ENCODE measurements at places on chromosomes 4 and X.

GRCh38 chrX:6021316-6022091 lies 207.2 kb downstream of the NLGN4X start:
- DNase-seq, result peak; percentile 49

DNA sequence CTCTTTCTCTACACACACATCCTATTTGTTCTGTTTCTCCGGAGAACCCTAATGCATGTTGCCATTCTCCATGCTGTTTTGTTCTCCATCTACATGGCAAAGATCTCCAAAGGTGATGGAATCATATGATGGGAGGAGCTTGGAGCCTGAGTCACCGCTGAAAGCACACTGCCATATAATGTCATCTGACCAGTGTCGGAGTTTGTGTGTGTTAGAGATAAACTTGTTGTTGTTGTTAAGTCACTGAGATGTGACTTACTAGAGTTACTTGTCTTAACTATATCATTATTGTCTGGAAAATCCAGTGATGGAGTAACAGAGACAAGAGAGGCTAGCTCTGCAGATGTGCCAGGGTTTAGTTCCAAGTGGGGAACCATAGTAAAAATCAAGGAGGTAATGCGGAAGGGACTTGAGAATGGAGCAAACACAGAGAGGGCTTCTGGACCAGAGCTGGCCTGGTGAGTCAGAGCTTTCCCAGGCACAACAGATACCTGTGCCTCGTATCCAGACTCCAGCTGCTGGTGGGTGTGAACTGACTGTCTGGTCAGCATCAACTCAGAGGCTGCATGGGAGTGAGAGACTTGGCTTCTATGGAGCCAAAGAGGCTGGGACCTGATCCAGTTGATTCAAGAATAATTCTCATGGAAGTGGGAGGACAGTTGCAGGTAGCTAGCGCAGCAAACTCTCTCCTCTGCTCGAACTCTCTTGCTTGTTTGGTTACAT lies 30.6 kb upstream of the CCKAR start:
- peak; percentile 32 for DNase-seq

- DNase-seq, result peak; percentile 42
Measured at GRCh38 chrX:55342533-55343501, 78.1 kb upstream of the PAGE3 start.

DNA sequence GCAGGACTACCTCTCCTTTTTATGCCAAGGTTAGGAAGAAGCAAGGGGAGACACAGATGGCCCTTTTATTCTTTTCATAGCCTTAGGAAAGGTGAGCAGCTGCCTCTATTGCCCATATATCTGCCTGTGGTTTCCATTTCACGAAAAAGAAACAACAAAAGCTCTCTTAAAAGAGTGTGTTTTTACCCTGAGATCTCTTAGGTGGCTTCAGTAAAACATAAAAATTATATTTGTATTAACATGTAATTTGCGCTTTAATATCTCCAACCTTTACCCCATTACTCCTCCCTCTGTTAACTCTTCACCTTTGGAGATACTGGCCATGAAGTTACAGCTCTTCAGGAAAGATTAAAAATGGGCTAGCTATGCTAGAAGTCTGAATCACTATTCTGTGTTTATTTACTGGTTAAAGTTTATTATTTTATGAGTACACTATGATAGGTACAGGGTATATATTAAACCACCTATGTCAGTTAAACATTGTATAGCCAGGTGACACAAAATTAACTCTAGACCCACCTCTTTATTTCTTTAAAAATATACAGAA lies 15.0 kb upstream of the SULT1B1 start:
- peak; percentile 17 for DNase-seq
